Stimulated activated naive CD8-positive, alpha-beta T cell treated with anti-CD3 and anti-CD28 coated beads, Interleukin-15, amount 100 ng/mL, for 72 hours (primary cell): ENCODE measurements at places on chromosomes 2 and 18.

DNA sequence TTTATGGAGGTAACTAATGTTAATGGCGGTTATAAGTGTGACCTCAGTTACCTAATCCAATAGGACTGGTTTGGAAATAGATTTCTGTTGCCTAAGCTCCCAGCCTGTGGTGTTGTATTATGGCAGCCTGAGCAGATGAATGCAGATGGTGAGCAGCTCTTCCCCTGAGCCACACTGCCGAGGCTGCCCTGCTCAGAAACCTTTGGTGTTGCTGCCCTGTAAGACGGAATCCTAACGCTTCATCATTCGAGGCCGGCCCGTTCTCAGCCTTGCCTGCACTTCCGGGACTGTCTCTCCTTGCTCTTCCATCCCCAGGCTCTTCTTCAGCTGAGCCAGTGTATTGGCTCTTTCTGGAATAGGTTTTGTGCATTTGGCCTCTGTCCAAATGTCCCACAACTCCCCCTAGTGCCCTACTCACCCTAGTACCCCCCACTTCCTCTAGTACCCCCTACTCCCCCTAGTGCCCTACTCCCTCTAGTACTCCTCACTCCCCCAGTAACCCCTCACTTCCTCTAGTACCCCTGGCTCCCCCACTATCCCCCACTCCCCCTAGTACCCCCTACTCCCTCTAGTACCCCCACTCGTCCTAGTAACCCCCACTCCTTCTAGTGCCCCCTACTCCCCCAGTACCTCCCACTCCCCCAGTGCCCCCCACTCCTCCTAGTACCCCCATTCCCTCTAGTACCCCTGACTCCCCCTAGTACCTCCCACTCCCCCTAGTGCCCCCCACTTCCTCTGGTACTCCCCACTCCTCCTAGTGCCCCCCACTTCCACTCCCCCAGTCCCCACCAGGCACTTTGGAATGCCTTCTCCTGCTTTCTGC lies 106.0 kb upstream of the TAF1B start:
- DNase-seq = no peak

GRCh38 chr2:121858369-121858768 lies 102.9 kb downstream of the TSN start:
- no peak for DNase-seq

- no peak for DNase-seq
These were observed 487.3 kb upstream of the VWC2L start for GRCh38 chr2:213923543-213923942.

GRCh38 chr2:190802626-190803209 lies 77.9 kb upstream of the GLS start:
- no peak for DNase-seq

DNA sequence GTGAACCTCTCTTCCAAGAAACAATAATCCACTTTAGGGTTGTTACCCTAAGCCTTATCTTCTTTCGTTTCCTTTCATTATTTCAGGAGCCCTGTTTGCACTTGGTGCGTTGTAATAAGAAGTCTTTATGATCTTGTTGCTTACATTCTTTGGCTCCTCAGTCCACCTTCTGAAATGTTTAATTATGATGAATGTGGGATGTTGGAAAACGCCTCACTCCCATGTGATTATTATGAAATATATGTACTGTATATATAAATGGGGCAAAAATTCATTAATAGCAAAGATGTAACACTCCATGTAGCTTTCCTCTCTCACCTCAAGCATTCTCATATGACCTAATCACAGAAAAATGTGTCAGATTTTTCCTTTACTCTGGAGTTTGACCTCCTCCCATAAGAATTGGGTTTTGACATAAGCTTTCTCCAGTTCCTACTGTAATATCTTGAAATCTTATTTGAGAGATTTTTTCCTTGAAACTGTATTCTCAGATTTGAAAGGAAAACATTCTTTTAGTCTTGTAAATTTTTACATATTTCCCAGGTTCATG lies 397.2 kb upstream of the FANCL start:
- DNase-seq = no peak

DNA sequence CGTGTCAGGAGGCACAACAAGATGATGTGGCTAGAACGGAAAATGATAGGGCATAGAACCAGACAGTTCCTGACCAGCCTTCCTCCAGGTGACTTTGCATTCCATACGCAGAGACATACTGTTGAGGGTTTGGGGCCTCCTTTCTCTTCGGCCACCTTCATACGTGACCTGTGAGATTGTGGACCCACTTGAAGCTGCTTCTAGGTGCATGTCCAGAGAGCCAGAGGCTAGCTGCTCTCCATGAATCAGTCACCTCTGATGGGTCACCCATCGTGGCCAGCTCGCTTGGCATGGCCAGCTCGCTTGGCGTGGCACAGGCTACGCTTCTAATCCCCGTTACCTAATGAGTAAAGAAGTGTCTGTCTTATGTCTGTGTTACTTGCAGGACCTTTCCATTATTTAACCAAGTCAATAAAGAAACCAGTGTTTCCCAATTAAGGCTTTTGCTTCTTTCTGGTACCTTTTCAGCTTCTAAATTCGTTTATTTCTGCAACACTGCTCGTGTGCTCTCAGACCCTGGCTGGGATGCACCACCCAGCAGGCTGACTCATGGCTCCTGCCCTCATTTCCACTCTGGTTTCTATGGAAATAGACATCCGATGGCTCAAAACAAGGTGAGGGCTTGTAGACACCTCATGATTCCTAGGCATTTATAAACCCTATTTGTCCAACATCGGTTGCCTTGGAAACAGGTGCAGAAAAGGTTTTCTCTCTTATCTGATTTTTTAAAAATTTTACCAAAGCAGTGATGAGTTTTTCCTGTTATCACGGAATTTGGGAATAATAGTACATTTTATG lies 86.7 kb upstream of the B3GNT7 start:
- DNase-seq = no peak

- no peak for DNase-seq
These were observed 369 bp downstream of the CDK5R2 start for GRCh38 chr2:218959761-218960308.

GRCh38 chr2:40370007-40370395 lies 81.9 kb downstream of the SLC8A1 start:
- DNase-seq = no peak

GRCh38 chr2:127080226-127080937 lies 26.6 kb downstream of the BIN1 start:
- DNase-seq = peak; percentile 33

DNA sequence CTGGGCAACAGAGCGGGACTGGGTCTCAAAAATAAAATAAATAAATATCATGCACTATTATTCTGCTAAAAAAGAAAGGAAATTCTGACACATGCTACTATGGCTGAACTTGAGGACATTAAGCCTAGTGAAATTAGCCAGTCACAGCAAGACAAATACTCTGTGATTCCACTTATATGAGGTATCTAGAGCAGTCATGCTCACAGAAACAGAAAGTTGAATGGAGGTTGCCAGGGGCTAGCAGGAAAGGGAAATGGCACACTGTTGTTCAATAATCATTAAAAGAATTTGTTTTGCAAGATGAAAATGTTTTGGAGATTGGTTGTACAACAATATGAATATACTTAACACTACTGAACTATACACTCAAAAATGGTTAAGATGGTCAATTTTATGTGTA lies 60.8 kb downstream of the NCKAP1 start:
- DNase-seq = no peak

GRCh38 chr2:8488001-8488738 lies 193.7 kb upstream of the ID2 start:
- peak; percentile 58 for DNase-seq

- peak; percentile 69 for DNase-seq
These were observed 5.4 kb upstream of the SATB2 start for GRCh38 chr2:199462956-199463692.

GRCh38 chr2:232139171-232139594 lies 177.7 kb downstream of the DIS3L2 start:
- DNase-seq = peak; percentile 13

GRCh38 chr2:238865015-238865719 lies 17.3 kb downstream of the TWIST2 start:
- DNase-seq = no peak

DNA sequence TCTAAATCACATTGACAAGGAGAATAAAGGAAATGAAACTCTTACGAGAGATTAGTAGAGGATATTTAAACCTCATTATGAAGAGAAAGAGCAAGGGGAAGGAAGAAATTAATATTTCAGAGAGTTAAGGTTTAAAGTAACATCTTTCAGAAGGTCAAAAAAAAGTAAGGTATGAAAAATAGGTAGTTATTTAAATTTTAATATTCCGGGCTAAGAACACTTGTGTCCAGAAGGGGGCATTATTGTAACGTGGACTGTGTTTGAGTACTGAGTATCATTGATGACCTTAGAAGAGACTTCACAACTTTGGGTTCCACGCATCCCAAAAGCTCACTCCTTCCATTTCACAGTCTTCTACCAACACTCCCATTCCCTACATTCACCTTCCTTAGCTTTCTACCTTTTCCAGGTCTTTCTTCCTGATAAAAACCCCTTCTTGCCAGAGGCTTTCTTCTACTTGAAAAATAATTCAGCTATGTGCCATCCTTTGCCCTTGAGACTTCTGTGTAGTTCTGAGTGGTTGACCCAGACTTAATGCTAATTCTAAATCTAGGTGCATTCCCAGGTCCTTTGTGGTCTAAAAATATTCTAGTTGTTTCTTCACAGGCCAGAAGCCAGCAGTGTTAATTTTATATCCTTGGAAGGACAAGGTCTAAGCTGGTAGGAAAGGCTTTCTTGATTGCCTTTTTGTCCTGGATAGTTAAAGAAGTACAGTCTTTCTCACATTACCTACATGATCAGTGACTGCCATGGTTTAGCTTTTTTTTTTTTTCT lies 16.5 kb downstream of the DYNC1I2 start:
- no peak for DNase-seq

GRCh38 chr2:80687524-80687923 lies 383.0 kb upstream of the LRRTM1 start:
- DNase-seq = no peak
